ENCODE measurements at places on chromosomes 6 and 20.

GRCh38 chr6:137117581-137117980, 55.9 kb downstream of the IL22RA2 start:
- DNase-seq, result no peak

- DNase-seq, result no peak
Measured at GRCh38 chr6:100554228-100554627, 89.5 kb upstream of the SIM1 start.

- no peak for DNase-seq
Measured at GRCh38 chr6:141105481-141105880, 1027.2 kb upstream of the GJE1 start.

DNA sequence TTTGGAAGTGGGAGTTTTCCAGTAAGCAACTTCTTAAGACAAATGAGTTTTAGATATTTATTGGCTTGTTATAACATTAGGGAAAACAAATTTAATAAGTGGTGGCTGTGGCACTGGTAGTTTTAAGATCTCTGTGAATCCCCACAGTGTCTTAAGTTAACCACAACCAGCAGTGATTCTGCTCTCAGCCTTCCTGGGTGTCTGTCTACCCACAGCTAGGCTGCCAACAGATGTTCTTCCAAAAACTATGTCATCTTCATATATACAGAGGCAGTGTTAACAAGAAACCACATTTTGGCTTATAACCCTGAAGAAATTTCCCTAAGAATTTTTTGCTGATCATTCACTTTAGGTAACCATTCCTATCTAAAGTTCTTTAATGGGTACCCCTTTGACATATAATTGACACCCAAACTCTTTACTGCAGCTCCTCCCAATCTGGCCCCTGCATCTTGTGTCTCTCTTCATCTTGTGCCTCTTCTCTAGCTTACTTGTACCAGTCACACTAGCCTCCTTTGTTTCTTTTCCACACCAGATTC, 52.7 kb downstream of the TOP1 start:
- no peak for DNase-seq

- no peak for DNase-seq
Measured at GRCh38 chr20:59718751-59719150, 114.4 kb downstream of the PHACTR3 start.

DNA sequence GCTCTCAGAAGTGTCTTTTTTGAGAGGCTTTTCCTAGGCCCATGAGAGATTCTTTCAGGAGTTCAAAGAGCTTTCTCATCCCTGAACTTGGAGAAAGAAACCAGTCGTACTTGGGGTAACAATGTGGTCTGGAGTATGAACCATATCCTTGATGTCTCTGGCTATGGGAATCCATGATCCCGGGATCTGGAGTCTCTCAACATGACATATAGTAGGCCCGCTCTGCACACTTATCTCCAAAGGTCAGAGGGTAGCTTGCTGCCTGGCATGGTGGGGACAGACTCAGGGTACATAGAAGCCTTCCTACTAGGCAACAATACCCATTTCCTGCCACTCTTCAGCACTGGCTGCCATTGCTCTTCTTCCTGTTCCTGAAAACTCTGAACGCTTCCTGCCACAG, 42.2 kb upstream of the NFATC2 start:
- DNase-seq, result no peak

DNA sequence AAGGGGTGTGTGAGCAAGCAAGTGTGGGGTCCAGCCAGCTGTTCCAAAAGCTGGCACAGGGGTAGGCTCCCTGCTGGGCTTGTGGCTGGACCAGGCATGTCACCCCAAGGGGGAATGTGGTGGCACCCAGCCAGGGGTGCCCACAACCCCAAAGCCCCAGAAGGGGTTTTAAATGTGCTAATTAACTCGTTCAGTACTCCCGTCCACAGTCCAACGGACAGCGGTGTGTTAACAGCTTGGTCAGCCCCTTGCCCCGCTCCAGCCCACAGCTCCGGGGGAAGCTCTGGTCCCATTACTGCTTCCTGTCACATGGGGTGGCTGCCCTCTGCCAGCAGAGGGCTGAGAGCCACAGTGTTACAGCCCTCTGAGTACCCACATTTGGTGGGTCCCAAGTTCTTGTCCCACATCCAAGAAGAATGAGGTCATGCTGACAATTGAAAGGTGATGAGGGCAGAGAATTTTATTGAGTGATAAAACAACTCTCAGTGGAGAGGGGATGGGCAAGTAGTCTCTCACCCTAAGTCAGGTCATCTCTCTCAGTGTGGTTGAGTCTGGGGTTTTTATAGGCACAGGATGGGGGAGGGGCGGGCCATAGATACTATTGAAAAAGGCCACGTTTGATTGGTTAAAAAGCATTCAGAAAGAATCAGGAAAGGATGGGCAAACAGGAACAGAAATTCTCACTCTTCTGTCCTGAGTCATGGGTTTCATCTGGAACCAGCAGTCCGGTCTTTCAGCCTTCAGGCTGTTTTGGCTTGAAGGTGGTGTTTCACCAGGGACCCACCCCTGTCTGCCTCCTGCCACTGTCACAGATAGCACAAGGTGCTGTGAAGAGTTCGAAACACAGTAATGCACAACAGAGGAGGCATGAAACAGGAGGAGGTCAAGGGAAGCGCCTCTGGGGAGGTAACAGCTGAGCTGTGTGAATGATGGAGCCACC, 238.5 kb downstream of the NFATC2 start:
- DNase-seq, result no peak

DNA sequence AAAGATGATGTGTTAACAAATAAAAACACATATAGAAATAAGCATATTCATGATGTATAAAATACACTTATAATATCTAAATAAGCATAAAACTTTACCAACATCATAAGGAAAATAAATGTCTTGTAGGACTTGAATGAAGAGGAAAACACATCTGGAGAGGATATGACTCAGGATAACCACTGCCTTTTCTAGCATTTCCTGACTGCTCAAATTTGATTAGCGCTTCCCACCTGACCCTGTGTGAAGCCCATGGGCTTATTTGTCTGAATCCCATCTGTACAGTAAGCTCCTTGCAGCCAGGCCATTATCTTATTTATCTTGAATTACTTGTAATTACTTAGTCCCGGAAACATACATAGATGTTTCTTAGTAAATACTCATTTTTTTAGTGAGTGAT, 608.6 kb downstream of the COL12A1 start:
- DNase-seq, result no peak

DNA sequence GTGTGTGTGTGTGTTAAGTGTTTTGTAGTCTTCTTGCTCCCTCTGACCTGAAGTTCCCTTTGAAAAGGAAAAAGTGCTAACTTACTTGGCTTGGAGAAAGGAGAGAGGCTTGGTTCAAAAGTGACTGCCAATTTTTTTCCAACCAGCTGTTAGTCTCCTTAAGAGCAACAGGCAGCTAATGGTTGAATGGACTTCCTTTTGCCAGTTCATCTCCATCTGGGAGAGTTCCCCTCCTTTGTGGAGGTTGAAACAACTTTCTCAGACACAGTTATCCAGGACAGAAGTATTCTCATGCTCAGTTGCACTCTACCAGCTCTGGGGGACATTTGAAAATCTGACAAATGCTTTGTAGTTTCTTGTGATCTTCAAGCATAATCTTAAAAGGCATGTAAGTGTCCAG, 4.5 kb downstream of the RIPOR2 start:
- DNase-seq, result no peak

DNA sequence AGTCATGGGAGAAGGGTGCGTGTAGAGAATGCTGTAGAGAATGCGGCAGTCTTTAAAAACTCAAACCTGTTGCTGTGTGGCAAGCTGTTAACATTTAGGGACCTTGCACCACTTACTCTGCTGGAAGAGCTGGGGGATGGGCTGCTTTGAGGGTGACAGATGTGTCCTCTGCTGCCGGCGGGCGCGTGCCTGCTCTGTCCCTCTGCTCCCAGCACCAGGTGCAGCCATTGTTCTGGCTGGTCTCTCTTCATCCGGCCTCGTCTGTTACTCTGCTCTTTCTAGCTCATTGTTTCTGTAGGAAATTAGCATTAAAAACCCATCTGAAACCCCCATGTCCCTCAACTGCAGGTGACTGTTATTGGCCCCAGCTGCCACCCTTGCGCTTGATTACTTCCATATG, 78.5 kb downstream of the CBFA2T2 start:
- no peak for DNase-seq

DNA sequence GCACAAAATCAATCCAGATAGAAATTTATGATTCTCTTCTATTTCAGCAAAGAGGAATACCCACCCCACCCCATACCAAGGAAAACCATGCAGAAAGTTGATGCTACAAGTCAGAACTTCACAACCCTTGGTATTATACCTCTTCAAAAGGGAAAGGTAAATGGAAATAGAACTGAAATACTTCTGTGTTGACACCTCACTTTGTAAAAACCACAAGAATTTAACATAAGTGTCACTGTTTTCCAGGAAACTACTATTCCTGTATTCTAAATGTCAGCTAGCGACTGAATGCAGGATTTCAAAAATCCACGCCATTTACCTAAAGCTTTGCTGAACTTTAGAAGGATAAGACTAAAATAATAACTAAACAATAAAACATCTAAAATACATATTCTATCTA, 3.6 kb downstream of the CPNE1 start:
- DNase-seq, result no peak

DNA sequence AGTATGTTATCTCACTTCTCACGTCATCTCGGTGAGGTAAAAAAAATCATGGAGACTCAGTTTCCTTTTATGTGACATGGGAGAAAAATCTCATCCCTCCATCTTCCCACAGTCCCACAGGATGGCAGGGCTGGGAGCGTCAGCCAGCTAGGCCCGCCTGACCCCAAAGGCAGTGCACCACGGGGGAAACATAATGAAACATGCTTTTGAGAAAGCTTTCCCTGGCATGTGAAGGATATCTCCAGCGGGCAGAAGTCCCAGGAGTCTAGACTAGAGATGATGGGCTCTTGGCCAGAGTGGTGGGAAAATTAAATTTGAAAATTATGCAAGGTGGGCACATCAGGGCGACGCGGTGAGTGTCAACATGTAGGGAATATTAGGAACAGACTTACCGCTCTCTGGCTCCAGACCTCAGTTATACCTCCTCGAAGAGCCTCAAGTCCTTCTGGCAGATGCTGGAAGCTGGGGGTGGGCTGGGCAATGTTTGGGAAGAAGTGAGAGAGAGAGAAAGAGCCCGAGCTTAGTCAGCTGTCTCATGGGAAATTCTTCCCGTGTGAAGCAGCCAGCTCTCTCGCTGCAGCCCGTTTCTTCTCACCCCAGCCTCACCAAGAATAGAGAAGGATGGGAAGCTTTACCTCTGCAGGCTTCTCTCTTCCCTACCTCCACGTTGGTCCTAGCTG, 52.3 kb downstream of the MOCS1 start:
- DNase-seq, result no peak

DNA sequence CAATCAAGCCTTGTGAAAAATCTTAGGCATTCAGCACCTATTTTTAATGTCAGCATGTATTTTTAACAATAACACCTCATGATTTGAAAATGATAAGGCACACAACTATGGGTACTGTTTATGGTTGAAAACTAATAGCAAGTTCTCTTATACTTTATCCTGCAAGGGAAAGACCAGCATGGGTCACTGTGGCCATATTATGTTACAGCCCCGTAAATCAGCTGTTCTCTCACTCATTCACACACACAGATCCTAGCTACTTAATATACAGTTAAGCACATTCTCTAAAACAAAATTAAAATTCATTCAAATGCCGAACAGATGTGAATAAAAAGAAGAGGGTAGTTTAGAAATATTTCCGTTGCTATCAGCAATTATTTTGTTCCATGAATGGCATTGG, 224.4 kb downstream of the OGFRL1 start:
- DNase-seq, result no peak

- no peak for DNase-seq
Measured at GRCh38 chr6:31038559-31038958, 28.3 kb downstream of the MUC22 start.

GRCh38 chr20:57434390-57434700, 43.1 kb downstream of the RBM38 start:
- no peak for DNase-seq

DNA sequence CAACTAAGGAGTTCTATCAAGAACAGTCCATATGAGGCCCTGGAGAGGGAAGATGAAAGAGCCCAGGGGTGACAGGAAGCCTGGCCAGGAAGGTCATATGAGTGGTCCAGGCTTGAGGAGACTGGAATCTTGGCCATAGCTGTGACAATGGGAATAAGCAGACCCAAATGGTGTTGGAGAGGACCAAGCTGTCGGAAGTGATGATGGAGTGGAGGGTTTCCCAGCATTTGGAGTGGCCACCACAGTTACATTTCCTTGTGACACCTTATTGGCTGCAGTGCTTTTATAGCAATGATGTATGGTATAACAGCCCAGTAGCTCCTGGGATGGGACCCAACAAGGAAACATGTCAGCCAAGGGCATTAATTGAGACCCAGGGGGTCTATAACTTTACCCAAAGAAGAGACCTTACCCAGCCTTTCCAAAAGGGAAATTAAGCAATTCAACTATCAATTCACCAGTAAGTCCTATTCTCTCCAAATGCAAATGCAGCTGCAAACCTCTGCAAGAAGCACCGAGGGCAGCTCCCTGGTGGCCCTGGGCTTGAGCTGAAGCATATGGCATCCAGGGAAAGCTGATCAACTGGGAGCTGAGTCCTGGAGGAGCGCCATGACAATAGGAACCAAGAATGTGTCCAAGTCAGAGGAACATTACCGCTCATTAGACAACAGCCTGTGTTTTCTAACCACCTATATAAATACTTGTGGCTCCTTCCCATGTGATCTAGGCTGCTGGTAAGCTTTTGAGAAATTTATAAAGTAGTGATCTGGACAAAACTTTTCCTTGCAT, 219.4 kb downstream of the SOD2 start:
- no peak for DNase-seq

GRCh38 chr6:136526937-136527336, 23.3 kb downstream of the MAP7 start:
- DNase-seq, result no peak

DNA sequence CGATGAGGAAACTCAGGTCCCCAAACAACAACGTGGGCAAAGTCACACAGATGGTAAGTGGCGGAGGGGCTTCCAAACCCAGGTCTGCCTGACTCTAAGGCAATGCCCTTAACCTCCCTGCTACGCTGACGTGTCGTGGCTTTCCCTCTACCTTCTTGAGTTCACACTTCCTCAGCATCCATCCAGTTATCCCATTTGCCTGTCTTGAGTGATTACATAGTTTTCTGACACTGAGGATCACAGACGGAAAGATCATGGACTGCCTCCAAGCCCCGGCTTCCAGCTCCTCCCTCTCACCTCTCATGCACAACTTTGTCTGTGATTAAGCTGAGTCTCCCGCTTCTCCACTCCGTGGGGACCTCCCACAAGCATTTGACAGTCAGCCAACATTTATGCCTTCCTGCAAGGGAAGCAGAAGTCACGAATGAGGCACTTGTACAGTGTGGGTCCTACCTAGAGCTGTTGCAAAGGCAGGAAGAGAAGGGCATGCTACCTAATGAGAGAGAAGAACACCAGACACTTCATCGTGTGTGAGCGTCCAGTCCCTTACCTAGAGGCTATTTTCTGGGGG, 33.8 kb downstream of the TBC1D7 start:
- no peak for DNase-seq

DNA sequence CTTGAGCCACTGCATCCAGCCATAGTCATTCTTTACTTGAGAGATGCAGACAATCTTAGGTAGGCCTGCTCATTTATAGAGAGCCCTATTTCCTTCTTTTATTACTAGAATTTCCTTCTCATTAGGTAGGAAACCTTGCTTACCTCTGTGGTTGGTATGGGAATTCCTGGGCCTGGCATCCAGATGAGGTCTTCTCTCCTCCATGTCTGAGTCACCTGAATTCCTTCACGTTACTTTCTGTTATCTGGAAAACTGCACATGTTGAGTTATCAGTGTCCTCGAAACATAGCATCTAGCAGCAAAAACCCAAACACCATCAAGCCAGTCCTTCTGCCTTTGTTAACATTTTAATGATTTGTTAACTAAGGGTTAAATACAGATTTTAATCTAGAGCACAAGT, 2.2 kb downstream of the ZNFX1 start:
- DNase-seq, result no peak
